ENCODE measurements at places on chromosomes 6 and 20.

- H3K27me3 ChIP-seq: no peaks in the 10 kb centered on the region
- no peaks in the 10 kb centered on the region for H3K4me1 ChIP-seq
- H3K4me3 ChIP-seq: no peak overlapping the region
- no peak overlapping the region for H3K27ac ChIP-seq
Observed at GRCh38 chr20:59458645-59459044, 145.7 kb upstream of the PHACTR3 start.

GRCh38 chr6:114998492-114998891, 655.7 kb upstream of the HS3ST5 start:
- no peaks in the 10 kb centered on the region for H3K4me1 ChIP-seq
- H3K27me3 ChIP-seq: no peaks in the 10 kb centered on the region
- H3K27ac ChIP-seq: no peak overlapping the region
- DNase-seq: no peak
- H3K4me3 ChIP-seq: no peak overlapping the region

DNA sequence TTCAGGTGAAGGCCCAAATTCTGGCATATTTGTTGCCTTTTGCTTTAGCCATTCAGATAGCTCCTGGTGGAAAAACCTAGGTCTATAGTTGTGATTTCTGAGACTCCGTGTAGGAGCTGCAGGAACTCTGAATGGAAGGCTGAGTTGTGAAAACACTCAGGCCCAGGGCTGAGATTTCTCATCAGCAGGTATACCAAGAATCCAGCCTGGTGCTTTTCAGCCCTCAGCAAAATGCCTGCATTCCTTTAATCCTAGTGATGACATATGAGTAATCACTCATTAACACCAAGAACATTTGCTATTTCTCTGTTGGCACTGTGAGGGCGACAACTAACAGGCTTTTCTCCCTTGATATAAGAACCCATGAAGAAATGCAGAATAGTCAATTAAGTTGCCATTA, 546.1 kb upstream of the MAN1A1 start:
- H3K36me3 ChIP-seq: no peaks in the 10 kb centered on the region
- no peak for DNase-seq
- no peak overlapping the region for H3K27ac ChIP-seq
- H3K4me1 ChIP-seq: no peaks in the 10 kb centered on the region
- no peaks in the 10 kb centered on the region for H3K27me3 ChIP-seq

- no peaks in the 10 kb centered on the region for H3K36me3 ChIP-seq
- no peaks in the 10 kb centered on the region for H3K4me1 ChIP-seq
- H3K4me3 ChIP-seq: no peak overlapping the region
- DNase-seq: no peak
- no peak overlapping the region for H3K27ac ChIP-seq
- no peaks in the 10 kb centered on the region for H3K27me3 ChIP-seq
Observed at GRCh38 chr6:140980265-140980887, 1152.3 kb upstream of the GJE1 start.

GRCh38 chr6:100517106-100517505, 52.4 kb upstream of the SIM1 start:
- H3K36me3 ChIP-seq: no peaks in the 10 kb centered on the region
- DNase-seq: no peak
- no peak overlapping the region for H3K27ac ChIP-seq

GRCh38 chr6:7691675-7692452, 34.0 kb upstream of the BMP6 start:
- no peak overlapping the region for H3K27ac ChIP-seq
- no peaks in the 10 kb centered on the region for H3K36me3 ChIP-seq
- DNase-seq: no peak
- no peaks in the 10 kb centered on the region for H3K4me1 ChIP-seq

DNA sequence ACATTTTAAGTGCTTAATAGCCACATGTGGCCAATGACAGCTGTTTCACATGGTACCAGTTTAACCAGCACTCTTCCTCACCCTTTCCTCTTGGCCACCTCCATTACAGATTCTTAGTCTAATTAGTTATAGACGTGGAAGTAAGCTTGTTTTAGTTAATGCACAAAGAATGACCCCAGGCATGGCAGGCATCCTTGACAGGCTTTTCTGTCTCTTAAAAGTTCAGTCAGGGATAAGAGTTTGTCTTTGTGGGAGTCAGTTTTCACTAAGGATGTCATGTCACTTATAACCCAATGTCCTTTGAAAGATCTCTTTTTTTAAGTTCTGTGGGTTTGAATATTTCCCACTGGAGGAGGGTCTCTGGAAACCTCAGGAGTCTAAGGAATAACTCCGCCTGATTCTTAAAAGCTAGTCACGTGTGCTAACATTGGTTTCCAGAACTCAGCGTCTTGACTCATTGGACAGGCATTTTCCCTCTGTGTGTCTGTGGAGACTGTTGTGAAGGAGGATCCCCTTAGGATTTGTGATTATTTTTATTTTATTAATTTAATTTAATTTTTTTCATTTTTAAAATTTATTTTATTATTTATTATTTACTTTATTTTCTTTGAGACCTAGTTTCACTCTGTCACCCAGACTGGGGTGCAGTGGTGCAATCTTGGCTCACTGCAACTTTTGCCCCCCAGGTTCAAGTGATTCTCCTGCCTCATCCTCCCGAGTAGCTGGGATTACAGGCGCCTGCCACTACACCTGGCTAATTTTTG, 171.4 kb downstream of the ZFAND3 start:
- no peak overlapping the region for H3K4me3 ChIP-seq
- no peaks in the 10 kb centered on the region for H3K36me3 ChIP-seq
- H3K27ac ChIP-seq: peak overlapping the region; percentile 36
- no peaks in the 10 kb centered on the region for H3K4me1 ChIP-seq
- no peaks in the 10 kb centered on the region for H3K27me3 ChIP-seq
- no peak for DNase-seq

GRCh38 chr6:16206595-16207037, 31.8 kb upstream of the GMPR start:
- peak; percentile 64 for DNase-seq
- H3K27me3 ChIP-seq: no peaks in the 10 kb centered on the region
- H3K36me3 ChIP-seq: no peaks in the 10 kb centered on the region
- H3K27ac ChIP-seq: no peak overlapping the region
- H3K4me3 ChIP-seq: no peak overlapping the region

DNA sequence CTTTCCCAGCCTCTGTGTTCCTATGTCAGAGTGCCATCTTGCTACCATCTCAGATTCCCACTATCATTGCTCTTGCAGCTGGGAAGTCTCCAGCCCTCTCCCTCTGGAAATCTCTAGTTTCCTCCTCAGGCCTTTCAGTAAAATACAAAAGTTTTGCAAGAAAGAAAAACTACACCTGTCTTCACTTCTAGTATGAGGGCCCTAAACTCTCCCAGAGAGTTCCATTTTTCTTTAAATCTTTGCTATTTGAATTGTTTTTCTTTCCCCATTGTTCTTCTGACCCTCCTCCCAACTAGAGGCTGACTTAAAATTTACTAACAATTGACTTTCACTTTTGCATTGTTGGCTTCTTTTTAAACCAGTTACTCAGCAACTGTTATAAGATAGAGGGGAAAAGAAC, 62.8 kb downstream of the LY86 start:
- no peaks in the 10 kb centered on the region for H3K36me3 ChIP-seq
- no peaks in the 10 kb centered on the region for H3K27me3 ChIP-seq
- no peak overlapping the region for H3K4me3 ChIP-seq

DNA sequence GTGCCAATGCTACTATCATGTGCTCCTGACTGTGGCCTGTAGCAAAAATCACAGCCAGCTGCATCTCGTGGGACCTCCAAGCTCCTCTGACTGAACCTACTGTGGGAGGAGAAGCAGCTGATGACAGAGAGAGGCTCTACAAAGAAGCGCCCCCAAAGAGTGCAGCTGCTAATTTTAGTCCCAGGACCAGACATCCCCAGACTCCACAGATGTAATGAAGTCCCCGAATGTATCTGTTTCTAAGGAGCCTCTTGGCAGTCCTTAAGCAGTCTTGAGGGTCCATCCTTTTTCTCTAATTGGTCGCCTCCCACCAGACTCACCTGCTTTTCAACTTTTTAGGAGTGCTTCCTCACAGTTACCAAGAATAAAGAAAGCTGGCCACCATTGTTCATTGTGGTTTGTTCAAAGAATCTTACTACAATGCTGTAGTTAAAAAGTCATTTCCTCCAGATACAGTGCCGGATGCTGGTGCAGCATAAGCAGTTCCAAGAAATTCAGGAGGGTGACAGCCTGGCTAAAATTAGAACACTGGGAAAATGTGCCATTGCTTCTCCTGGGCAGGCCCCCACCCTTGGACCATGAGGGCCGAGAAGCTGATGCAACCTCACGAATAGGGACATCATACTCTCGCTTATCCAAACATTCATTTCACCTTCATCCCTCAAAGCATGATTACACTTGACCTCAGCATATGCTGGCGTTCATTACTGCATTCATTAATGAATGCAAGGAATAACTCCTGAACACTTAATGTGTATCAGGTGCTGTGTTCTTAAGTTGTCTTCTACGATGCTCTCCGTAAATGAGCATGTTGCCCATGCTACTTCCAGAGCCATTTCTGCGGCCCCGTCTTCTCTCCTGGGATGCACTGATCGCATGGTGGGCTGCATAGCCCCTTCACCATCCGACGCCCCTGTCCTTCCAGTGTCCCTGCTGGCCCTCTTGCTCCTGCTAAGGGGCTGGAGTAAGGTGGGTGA, 66.4 kb downstream of the LY86 start:
- no peak for DNase-seq
- H3K4me3 ChIP-seq: no peak overlapping the region
- no peaks in the 10 kb centered on the region for H3K4me1 ChIP-seq

DNA sequence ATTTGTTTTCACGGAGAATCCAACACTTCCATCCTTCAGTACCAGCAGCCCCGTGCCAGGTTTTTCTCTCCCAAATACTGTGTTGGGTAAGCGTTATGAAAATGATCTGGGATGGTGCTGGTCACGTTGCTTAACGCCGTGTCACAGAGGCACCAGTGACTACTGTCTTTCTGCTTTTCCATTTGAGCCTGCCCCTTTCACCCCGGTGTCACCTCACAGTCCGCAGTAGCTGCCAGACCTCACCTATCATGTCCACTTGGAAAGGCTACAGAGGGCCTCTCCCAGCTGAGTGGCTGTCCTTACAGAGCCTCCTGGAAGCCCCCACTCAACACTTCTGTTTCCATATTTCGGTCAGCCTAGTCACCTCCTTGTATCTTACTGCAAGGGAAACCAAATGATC, 176.5 kb upstream of the ARID1B start:
- no peaks in the 10 kb centered on the region for H3K36me3 ChIP-seq
- H3K27me3 ChIP-seq: no peaks in the 10 kb centered on the region
- H3K4me3 ChIP-seq: no peak overlapping the region
- no peak for DNase-seq
- peak overlapping the region; percentile 82 for H3K27ac ChIP-seq

GRCh38 chr6:128244751-128245405, 275.5 kb downstream of the PTPRK start:
- no peaks in the 10 kb centered on the region for H3K4me1 ChIP-seq
- H3K27me3 ChIP-seq: no peaks in the 10 kb centered on the region
- no peaks in the 10 kb centered on the region for H3K36me3 ChIP-seq
- no peak overlapping the region for H3K27ac ChIP-seq
- no peak overlapping the region for H3K4me3 ChIP-seq

DNA sequence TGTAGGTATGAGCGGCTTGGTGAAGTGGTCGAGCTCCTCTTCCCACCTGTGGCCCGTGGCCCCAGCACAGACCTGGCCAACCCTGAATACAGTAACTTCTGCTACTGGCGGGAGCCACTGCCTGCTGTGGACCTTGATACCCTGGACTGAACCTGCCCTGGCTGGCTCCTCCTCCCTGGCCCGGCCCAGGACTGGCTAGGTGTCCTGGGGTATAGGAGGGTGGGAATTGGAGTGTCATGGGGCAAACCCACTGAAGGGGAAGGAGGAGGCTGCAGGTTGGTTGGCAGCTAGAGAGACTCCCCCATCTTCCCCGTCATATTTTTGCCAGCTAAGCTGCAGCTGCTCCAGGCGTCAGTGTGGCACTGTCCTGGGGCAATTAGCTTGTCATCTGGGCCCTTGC, 7.9 kb downstream of the EMILIN3 start:
- DNase-seq: no peak
- no peaks in the 10 kb centered on the region for H3K27me3 ChIP-seq
- H3K36me3 ChIP-seq: no peaks in the 10 kb centered on the region
- no peak overlapping the region for H3K4me3 ChIP-seq
- H3K27ac ChIP-seq: no peak overlapping the region

DNA sequence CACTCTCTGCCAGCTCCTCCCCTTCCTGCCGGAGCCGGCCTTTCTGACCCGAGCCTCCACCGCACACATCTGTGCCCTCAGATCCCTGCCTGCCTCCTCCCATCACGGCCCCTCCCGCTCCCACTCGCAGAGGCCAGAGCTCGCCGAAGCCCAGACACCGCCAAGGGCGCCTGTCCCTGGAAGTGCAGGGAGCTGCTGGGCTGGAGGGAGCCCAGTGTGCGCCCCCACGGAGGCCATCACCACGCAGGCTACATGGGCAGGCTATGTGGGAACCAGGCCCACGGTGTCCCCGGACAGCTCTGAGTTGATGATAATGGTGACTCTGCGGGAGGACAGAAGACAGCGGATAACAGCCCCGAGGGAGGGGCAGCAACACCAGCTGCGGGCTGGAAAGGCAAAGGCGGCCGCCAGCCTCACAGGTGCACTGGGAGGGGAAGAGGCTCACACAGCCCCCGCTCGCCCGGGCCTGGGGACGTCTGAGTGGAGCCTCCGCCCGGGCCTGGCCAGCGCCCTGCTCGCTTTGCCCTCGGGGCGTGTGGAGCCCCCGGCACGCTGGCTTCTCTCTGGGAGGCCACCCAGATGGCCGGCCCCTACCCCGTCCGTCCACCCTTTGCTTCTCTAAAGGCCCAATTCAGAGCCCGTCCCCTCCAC, 154.9 kb downstream of the DLL1 start:
- H3K36me3 ChIP-seq: no peaks in the 10 kb centered on the region
- H3K27ac ChIP-seq: peak overlapping the region; percentile 94
- peak; percentile 47 for DNase-seq
- H3K27me3 ChIP-seq: no peaks in the 10 kb centered on the region
- H3K4me1 ChIP-seq: no peaks in the 10 kb centered on the region

GRCh38 chr20:48639899-48640298, 187.9 kb downstream of the PREX1 start:
- no peaks in the 10 kb centered on the region for H3K4me1 ChIP-seq
- no peak overlapping the region for H3K4me3 ChIP-seq
- no peaks in the 10 kb centered on the region for H3K36me3 ChIP-seq
- no peak for DNase-seq
- no peaks in the 10 kb centered on the region for H3K27me3 ChIP-seq
- H3K27ac ChIP-seq: no peak overlapping the region

- H3K4me1 ChIP-seq: no peaks in the 10 kb centered on the region
- no peaks in the 10 kb centered on the region for H3K36me3 ChIP-seq
- peaks cover 39% of the 10 kb centered on the region for H3K27me3 ChIP-seq
- DNase-seq: peak; percentile 78
- H3K4me3 ChIP-seq: peak overlapping the region; percentile 58
- peak overlapping the region; percentile 89 for H3K27ac ChIP-seq
Observed at GRCh38 chr6:50850223-50851048, 31.8 kb downstream of the TFAP2B start.

GRCh38 chr6:21990577-21990976, 306.3 kb downstream of the PRL start:
- no peaks in the 10 kb centered on the region for H3K27me3 ChIP-seq
- H3K36me3 ChIP-seq: no peaks in the 10 kb centered on the region
- H3K27ac ChIP-seq: no peak overlapping the region
- no peak overlapping the region for H3K4me3 ChIP-seq
- no peaks in the 10 kb centered on the region for H3K4me1 ChIP-seq

- H3K4me1 ChIP-seq: no peaks in the 10 kb centered on the region
- H3K27ac ChIP-seq: no peak overlapping the region
- H3K27me3 ChIP-seq: no peaks in the 10 kb centered on the region
- H3K36me3 ChIP-seq: no peaks in the 10 kb centered on the region
- H3K4me3 ChIP-seq: no peak overlapping the region
Observed at GRCh38 chr20:11941593-11942246, 24.0 kb downstream of the BTBD3 start.

All from breast epithelium (tissue), 4 donors.